ENCODE measurements at places on chromosomes 3 and 15. TPM values are rescaled to one million over a fixed set of nuclear protein-coding genes. Genes with fewer than 3 reads are reported as not detected.

The CKMT1B gene
- not detected for total RNA-seq

The DPP8 gene
- 31.3 TPM for total RNA-seq

The WNT5A gene
- total RNA-seq: 11.6 TPM

The CCR3 gene
- not detected for total RNA-seq

The FRMD4B gene
- total RNA-seq: 10.6 TPM

The PTPN9 gene
- 33.2 TPM for total RNA-seq

The ACKR4 gene
- total RNA-seq: 0.22 TPM

The KLHL40 gene
- not detected for total RNA-seq

The PPARG gene
- 3.3 TPM for total RNA-seq

The FBXO22 gene
- total RNA-seq: 33.6 TPM

The SLC22A14 gene
- total RNA-seq: 0.62 TPM

The EPHA3 gene
- 0.87 TPM for total RNA-seq

The OIP5 gene
- 1.8 TPM for total RNA-seq

The FGD5 gene
- total RNA-seq: 0.22 TPM

The AGBL1 gene
- total RNA-seq: not detected

The CKMT1A gene
- total RNA-seq: not detected

The CACNA2D2 gene
- total RNA-seq: 0.46 TPM

The TARS3 gene
- 12.7 TPM for total RNA-seq

The GATA2 gene
- 0.44 TPM for total RNA-seq

The TTLL13 gene
- total RNA-seq: not detected

The ADGRG7 gene
- not detected for total RNA-seq

The PLAAT1 gene
- total RNA-seq: 0.80 TPM

The LINGO1 gene
- 12.2 TPM for total RNA-seq

The EIF5A2 gene
- total RNA-seq: 31.5 TPM

The ST3GAL6 gene
- not detected for total RNA-seq

The ECE2 gene
- not detected for total RNA-seq

The KIF15 gene
- total RNA-seq: 2.7 TPM

The MKRN2OS gene
- not detected for total RNA-seq

The SLC22A13 gene
- 0.97 TPM for total RNA-seq

The C3orf22 gene
- not detected for total RNA-seq

The TM6SF1 gene
- total RNA-seq: 22.3 TPM

The SCAANT1 gene
- total RNA-seq: not detected

The MESP2 gene
- 0.36 TPM for total RNA-seq

The GBE1 gene
- 53.8 TPM for total RNA-seq

The XIRP1 gene
- not detected for total RNA-seq

The ARPIN gene
- total RNA-seq: 18.2 TPM
